Nucleus accumbens (tissue), 56 donors: ENCODE measurements at places on chromosomes 12 and 14.

- no peak for DNase-seq
Measured at GRCh38 chr14:78863143-78863542, 693.0 kb downstream of the NRXN3 start.

DNA sequence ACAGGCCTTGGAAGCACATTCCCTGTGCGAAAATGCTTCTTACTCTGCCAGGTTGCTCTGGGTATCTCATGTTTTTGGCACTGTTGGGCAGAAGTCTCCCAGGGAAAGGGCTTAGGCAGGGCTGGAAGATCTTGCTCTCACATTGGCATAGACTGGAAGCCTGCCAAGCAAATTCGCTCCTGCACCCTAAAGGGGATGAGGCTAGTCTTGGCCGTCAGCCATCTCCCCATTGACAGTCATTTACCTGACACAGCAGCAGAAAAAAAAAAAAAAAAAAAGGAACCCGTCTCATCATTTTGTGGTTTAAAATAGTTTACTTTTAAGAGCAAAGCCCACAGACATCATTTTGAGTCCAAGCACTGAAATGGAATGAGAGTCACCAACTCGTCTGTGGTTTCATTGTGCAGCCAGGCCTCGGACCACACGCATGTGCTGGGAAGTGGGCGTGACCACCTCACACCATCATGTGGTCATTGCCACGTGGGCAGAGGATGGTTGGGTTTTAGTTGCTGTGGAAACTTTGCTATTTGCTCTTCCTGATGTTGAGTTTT, 84.8 kb downstream of the NRXN3 start:
- DNase-seq = no peak

DNA sequence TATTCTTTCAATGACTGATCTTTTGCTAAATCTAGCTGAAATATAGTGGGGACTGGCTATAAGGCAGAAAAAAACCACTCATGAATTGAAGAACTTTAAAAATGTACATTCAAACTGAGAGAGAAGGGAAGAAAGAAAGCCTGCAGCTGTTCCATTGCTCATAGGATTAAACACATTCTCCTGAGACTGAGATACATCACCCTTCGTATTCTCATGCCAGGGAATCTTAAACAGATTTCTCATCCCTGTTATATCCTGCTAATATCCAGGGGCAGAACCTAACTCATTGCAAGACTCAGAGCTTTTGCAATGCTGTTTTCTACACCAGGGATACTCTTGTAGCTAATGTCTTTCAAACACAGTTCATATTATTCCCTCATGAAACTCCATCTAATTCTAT, 67.2 kb upstream of the ACSS3 start:
- DNase-seq = no peak

DNA sequence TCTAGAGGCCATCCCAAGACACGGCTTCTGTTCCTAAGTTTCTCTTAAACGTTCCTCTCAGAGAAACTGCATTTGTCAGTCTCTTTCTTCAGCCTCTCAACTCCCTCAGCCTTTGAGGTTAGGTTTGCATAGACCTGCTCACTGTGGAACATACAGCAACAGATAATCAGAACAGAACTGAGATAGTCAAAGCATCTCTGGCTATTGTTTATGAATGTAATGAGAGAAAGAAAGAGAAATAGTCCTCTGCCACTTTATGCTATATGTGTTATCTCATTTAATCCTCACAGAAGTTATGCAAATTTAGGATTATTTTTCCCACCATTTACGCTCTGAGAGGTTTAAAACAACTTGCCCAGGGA, 190.6 kb downstream of the PHLDA1 start:
- DNase-seq = no peak

DNA sequence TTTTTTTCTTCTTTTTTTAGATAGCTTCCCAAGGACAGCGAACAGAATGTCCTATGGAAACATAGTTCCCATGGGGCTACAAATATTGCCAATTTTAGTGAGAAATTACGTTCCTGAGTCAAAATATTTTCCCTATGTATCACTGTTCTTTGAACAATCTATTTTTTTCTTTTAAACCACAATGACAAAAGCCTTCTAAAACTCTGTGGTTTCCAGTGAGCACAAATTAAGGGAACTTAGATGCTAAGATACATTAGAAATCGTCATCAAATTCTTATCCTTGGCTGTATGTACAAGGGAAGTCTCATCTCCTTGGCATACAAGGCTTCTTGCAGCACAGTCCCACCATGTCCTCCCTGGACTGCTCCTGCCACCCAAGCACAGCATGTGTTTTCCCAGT, 17.9 kb downstream of the CPM start:
- no peak for DNase-seq

DNA sequence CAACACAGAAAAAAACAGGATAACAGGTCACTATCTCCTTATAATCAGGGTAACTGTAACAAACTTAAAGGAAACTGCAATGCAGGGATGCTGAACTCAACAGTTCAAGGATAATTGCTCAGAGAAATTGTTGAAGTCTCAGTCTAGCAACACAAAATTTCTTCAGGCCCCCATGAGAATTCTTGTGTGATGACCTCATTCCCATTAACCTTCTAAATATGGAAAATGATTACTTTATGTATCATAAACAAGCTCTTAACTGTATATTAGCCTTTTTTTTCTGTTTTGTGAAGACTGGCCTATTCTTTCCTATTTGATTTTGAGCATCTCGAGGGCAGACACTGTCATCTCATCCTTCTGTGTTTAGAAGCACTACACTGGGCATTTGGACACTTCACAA, 47.1 kb downstream of the IGF1 start:
- DNase-seq = no peak

- no peak for DNase-seq
Measured at GRCh38 chr14:31994391-31995033, 82.6 kb upstream of the ARHGAP5 start.

- DNase-seq = no peak
Measured at GRCh38 chr12:112219195-112219594, 93.8 kb downstream of the TRAFD1 start.

DNA sequence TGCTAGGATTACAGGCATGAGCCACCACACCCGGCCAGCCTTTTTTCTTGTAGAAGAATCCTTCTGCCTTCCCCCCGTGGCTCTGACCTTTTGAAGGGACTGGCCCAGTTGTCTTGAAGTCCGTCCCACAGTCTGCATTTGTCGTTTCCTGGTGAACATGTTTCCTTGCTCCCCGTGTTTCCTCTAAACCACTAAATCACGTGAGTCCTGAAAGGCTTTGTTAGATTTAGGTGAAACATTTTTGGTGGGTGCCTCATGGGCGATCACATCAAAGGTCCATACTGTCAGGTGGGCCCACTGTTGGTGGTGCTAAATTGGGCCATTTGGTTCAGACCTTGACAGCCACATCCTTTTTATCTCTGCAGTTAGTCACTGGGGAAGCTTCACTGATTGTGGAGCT, 26.3 kb downstream of the MLXIP start:
- DNase-seq = no peak

GRCh38 chr12:59717436-59717835, 121.6 kb downstream of the SLC16A7 start:
- no peak for DNase-seq

DNA sequence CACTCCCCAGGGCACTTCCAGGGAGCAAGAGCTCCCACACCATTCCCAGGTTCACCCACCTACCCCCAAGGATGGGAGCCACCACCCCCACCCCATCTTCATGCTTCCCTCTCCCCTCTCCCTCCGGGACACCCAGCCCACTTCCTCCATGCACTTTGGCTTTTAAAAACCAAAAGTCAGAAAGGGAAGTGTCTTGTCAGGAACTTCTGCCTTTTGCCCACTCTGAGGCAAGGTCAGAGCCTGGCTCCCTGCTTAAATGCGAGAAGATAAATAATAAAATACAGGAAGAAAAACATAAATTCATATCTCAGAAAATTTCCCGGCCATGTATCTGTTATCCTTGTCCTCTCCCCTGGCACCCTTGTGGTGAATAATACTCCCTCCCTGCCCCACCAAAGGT, 81.6 kb downstream of the PTGER2 start:
- DNase-seq = no peak

DNA sequence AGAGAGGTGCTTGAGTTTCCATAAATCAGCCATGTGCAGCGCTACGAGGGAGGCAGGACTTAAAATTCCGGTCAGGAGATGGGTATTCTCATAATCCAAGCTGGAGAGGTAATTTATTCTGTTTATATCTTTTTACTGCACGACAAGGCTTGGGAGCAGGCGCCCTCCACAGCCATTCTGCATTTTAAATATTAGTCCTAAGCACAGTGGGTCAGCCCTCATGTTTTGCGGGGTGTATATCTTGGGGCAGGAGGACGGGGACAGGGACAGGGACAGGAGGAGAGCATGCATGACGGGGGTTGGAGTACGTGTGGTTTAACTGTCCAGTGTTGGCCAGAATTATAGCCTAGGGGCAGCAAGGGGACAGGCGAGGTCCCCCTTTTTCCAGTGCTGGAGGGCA, 14.5 kb downstream of the LHX5 start:
- DNase-seq = no peak

GRCh38 chr12:50220363-50220995, 53.3 kb upstream of the CERS5 start:
- no peak for DNase-seq

GRCh38 chr12:47903151-47903611, 1.6 kb downstream of the VDR start:
- DNase-seq = no peak

DNA sequence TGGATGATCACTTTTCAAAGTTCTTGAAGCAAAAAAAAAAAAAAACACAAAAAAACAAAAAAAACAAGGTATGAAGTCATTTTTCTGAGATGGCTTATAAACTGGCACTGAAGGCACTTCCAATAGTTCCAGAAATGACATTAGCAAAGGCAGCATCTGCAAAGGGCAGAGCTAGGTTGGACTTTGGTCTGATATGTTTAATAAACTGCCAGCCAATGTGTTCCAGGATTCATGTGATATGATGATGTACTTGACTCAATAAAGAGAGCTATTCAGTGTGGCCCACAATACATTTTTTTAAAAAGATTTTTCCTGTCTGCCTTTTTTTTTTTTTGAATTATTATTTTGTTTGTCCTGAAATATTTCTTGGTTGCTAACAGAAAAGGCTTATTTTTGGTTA, 79.6 kb downstream of the VRK1 start:
- DNase-seq = no peak

DNA sequence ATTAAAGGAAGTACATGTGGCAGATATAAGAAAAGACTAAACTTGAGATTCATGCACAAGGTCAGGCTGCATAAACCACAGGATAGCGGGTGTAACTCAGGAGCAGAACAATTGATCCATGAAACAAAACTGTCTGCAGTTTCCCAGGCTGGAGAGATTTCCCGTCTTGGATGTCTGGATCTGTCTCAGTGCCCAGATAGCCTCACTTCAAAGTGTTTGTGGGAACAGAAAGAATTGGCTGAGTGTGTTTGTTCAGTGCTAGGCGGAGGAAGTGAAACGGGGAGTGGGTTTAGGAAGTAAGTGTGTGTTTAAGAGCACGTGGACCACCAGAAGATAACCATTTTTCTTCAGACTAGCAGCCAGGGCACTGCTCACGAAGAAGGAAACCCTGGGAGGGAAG, 1.4 kb upstream of the RNASE10 start:
- no peak for DNase-seq

- no peak for DNase-seq
Measured at GRCh38 chr12:53102883-53103807, at the start of gene SOAT2. Gene SOAT2, plus strand, starts transcription at chr12:53103486. Its CDS starts 92 bp downstream, at chr12:53103578.

GRCh38 chr14:94601884-94602391, 10.3 kb upstream of the SERPINA3 start:
- no peak for DNase-seq

DNA sequence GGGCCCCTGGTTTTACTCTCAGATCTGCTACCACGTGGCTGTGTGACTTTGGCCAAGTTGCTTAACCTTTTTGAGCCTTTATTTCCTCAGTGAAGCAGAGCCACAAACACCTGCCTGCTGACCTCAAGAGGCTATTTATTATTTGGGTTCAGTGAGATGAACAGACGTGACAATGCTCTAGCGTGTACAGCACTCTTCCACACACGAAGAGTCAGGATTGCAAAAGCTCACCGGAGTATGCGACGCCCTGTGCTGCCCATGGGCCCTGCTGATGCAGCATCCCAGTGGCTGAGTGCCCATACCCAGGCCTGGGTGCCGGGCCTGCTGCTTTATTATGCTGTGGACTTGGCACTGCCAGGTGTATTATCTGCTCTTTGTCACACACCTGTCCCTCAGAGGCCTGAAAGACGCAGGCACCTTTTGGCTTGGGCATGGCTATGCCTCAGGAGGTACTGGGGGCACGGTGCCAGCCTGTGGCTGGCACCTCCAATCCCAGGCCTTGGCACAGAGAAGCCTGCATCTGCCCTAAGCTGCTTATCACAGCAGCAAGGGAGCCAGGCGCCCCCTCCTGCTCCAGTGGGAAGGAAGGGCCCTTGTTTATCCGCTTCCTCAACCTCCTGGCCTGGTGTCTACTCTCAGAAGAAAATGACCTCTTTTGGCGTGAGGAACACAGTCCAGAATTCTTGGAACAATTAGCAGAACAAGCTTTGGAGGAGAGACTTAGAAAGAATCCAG, 22.3 kb upstream of the TC2N start:
- DNase-seq = no peak

DNA sequence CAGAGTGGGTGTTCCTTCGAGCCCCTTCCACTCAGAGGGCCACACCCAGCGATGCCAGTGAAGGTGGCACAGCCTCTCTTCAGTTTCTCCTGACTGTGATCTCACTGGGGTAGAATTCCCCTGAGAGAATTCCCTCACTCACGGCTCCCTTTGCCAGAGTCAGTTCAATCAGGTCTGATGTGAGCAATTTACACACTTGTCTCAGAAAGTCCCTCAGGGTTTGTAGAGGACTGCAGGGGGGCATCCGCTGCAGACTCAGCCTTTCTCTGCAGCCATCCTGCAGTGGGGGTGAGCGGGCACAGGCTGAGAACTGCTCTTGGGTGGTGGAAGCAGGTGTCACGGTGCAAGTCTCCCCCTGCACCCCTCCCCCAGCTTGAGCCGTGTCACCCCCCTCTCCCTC, 205.4 kb upstream of the PRMT8 start:
- no peak for DNase-seq

DNA sequence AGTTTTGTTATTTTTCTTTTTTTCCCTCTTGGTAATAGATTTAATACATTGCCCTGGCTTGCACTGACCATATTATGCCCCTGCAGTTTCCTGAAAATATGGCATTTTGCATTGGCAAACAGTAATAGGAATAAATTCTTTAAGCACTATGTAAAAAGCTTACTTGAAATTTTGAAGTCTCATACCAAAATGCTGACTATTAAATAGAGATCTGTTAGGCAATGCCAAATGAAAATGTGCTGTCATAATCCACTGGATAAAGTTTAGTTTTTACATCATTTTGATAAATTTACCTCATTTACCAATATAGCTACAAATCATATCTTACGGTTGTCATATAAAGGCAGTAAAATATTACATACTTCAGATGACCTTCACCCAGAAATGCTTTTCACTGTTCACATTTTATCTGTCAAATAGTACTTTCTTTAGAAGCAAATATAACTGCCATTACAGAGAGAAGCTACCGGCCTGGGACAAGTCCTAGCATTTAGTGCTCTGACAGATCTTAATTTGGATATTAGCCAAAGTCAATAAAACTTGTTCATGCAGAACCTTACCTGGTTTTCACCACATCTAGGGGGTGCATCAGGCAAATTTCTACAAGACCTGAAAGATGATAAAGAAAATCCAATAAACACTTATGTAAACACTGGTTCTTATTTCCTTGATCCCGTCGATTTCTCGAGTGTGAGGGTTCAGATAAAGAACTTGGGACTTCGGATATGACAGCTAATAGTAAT, 212.9 kb downstream of the PAX9 start:
- DNase-seq = no peak
